ENCODE measurements at places on chromosomes 12 and 14.

DNA sequence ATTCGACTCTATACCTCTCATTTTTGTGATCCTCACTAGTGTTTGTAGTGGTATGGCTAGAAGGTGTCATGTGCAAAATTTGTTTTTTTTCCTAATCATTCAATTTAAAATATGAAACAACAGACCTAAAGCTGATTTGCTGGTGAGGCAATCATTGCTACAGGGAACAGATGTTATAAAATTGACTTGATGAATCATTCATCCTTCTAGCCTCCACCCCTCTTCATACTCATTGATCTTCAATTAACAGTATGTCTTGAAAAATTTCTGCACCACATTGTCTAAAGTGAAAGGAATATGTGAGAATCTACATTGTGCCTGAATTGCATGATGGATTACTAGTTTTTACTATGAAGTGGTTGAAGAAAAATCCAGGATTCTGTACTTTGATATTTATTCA, 349.0 kb upstream of the NAV3 start:
- DNase-seq: no peak

- no peak for DNase-seq
These were observed 689 bp upstream of the PDE3A start for GRCh38 chr12:20367583-20368113.

DNA sequence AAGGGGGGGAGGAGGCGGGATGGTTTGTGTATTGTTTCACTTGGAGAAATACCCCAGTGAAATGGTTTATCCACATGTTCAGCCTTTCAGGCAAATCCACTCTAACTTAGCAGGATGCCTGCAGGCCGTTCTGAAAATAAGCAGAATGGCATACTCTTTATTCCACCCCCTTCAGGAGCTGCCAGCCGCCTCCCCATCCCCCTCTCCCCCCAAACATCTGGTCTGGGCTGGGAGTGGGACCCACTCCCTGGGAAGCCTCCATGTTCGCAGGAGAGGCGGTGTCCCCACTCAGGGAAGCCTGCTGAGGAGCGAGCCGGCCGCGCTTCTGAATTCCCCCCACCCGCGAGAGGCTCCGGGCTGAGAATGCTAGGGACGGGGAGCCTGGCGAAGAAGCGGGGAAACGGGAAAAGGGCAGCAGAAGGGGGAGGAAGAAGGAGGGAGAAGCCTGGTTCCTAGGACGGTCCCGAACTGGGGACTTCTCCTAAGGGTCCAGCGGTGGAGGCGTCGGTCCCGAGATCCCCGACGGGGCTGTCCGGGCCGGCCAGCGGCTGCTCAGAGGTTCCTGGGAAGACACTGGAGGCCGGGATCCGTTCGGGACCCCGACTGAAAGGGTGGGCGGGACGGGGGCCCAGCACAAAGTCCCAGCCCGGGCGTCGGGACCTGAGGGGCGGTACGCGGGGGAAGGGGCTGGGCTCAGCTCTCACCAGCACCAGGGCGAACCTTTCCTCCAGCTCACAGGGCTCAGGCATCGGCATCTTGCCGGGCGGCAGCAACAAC, 666 bp downstream of the FMNL3 start:
- no peak for DNase-seq

DNA sequence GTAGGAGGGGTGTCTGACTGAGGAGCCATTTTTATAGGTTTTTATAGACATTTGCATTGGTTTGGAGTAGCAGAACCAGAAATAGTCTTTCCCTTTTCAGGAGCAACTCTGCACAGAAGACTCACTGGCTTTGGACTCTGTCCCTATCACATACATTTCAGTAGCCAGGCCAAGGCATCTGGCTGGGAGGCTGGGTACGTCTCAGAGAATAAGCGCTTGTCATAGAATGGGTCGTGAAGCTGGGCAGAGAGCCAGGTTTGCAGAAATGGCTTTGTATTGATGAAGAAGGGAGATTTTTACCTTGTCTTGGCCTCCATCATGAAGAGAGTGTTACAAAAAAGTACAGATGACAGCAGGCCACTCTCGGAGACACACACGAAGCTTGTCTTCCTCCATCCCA, 98.6 kb downstream of the CACNA1C start:
- no peak for DNase-seq

DNA sequence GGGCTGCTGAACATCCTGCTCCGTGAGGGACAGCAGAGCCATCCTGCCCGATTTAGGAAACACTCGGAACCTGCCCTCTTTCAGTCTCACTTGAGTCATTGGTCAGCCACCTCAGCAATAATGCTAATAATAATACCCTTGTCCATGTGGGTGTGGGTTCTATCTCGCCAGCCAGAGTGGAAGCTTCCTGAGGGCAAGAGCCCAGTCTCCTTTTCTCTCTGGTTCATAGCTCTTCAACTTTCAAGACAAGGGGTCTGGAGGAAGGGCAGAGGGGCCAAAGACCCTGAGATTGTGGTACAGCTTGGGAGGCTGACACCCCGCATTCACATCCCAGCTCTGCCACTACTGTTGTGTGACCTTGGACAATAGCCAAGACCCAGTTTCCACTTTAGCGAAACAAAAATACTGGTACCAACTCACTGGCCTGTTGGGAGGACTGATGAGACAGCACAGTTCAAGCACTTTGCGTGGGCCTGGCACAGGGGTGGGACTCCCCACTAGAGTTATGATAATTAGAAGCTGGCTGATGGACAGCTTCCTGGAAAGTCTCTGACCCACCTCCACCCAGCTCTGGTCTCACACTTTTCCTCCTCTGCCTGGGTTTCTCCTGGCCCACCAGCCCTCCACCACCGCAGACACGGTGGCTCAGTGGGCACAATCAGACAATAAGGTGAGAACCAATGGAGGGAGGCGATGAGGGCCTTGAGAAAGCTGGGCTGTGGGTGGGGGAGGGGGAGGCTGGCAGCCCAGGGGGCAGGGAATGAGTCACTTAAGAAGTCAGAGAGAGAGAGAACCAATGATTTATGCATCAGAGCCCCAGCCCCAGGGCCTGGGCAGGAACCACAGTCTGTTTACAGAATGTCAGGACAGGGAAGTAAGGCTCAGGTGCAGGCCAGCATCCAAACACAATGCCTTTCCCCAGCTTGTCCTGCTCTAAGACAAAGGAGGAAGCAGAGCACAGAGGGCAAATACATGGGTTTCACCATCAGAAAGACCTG, 9.6 kb downstream of the FAIM2 start:
- DNase-seq: no peak

- DNase-seq: no peak
These were observed 2.0 kb downstream of the FOXN4 start for GRCh38 chr12:109307051-109307450.

- DNase-seq: no peak
These were observed 411.2 kb downstream of the DAD1 start for GRCh38 chr14:22177870-22178269.

- DNase-seq: no peak
These were observed 82.7 kb downstream of the PLEKHA5 start for GRCh38 chr12:19212245-19212644.

GRCh38 chr12:45577844-45578399, 151.6 kb upstream of the ARID2 start:
- no peak for DNase-seq

DNA sequence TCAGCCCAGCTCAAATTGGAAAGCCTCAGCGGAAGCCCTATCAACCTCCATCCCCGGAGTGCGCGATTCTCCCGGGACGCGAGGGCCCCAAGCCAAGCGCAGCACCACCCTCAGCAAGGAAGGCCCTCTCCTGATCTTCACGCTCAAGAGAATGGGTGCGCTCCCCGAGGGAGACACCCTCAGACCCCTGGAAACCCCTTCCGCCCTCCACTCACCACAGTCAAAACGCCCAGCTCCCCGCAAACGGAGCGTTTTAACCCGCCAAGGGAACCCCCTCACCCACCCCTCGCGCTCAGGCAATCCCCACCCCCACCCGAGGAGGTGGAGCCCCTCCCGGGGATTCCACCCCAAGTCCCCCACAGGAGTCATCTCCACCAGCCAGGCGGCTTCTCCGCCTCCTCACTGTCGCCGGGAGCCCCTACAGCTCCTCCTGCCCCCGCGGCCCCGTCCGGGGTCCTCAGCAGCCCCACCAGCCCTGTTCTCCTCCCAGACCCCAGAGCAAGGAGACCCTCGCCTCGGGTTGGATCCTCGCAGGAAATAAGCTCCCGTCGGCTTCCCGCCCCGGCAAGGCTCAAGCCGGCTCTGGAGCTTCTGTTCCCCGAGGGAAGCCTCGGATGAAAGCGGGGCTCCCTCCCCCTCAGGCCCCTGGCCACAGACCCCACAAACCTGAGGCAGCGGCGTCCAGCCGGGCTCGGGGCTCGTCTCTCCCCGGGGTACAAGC, 507 bp downstream of the BAZ2A start:
- no peak for DNase-seq

DNA sequence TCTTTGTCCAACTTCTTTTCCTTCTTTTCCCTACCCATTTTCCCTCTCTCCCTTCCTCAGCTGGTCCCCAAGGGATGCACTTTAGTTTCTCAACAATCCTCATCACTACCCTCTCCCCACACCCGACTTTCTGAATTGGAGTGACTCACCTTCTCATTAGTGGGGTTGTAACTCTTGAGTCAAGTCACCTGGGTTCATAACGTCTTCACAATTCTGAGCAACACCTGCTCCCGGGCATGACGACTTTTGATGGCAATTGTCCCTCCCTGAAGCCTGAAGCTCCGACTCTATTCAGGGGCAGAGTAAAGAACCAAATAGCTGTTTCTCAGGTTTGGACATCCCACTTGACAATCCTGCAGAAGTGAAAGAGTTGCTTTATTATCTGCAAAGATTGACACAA, 82.7 kb upstream of the OTX2 start:
- DNase-seq: no peak

GRCh38 chr12:50786498-50787231, 22.8 kb downstream of the ATF1 start:
- no peak for DNase-seq

DNA sequence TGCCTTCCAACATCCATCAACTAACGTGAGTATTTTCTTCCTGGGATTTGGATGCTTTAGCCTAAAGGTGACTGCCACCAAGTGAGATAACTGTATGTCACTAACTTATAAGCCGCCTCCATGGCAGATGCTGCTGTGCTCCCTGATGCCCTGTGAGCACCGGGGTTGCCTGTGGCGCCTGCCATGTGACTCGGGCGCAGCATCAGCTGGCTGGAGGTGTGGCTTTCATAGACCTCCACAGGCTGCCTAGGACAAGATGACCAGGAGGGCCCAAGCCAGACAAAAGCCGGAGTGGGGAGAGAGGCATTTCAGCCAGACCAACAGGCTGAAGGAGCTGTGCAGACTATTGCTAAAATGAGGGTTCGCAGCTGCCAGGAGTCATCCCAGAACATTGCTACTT, 55.7 kb downstream of the ANAPC7 start:
- DNase-seq: no peak

- no peak for DNase-seq
These were observed 179.9 kb upstream of the EEA1 start for GRCh38 chr12:93108985-93109384.

GRCh38 chr12:89203144-89203543, 149.2 kb downstream of the DUSP6 start:
- no peak for DNase-seq
